ENCODE measurements at places on chromosomes 11 and 22. TPM values are rescaled to one million over a fixed set of nuclear protein-coding genes. Genes with fewer than 3 reads are reported as not detected.

The CENPM gene
- polyA plus RNA-seq = 212 TPM

The CCDC81 gene
- 0.17 TPM for polyA plus RNA-seq

The SERPING1 gene
- polyA plus RNA-seq = not detected

The TUB gene
- polyA plus RNA-seq = not detected

The DGAT2 gene
- 16.1 TPM for polyA plus RNA-seq

The PLEKHB1 gene
- 0.51 TPM for polyA plus RNA-seq

The NRIP3 gene
- polyA plus RNA-seq = 0.25 TPM

The C11orf86 gene
- not detected for polyA plus RNA-seq

The TAF10 gene
- 203 TPM for polyA plus RNA-seq

The RRM1 gene
- polyA plus RNA-seq = 255 TPM

- no peak overlapping the region for H3K4me3 ChIP-seq
- H3K27me3 ChIP-seq = no peaks in the 10 kb centered on the region
- H3K4me1 ChIP-seq = peaks cover 3% of the 10 kb centered on the region
- H3K36me3 ChIP-seq = no peaks in the 10 kb centered on the region
- DNase-seq = no peak
These were observed 22.8 kb downstream of the FLRT1 start for GRCh38 chr11:64058494-64058893.

DNA sequence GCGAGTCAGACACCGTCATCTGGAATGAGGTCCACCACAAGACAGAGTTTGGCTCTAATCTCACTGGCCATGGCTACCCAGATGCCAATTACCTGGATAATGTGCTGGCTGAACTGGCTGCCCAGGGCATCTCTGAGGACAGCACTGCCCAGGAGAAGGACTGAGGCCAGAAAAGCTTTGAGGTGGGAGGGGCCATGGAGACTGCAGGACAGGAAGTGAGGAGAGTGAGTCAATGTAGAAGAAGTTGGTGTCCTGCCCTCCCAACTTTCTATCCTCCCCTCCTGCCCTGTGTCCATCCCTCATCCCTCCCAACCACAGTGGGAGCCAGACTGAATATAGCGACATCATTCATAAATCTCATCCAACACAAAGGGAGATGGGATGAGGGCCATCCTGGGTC is 8.0 kb downstream of the MPEG1 start:
- H3K27me3 ChIP-seq = no peaks in the 10 kb centered on the region
- H3K4me3 ChIP-seq = no peak overlapping the region
- peaks cover 38% of the 10 kb centered on the region for H3K4me1 ChIP-seq
- peaks cover 15% of the 10 kb centered on the region for H3K36me3 ChIP-seq
- DNase-seq = no peak

- no peaks in the 10 kb centered on the region for H3K27me3 ChIP-seq
- H3K4me3 ChIP-seq = no peak overlapping the region
- no peaks in the 10 kb centered on the region for H3K4me1 ChIP-seq
- DNase-seq = no peak
These were observed 1514.8 kb upstream of the TENM4 start for GRCh38 chr11:80955588-80955987.

- peaks cover 4% of the 10 kb centered on the region for H3K4me1 ChIP-seq
- H3K27ac ChIP-seq = no peak overlapping the region
- no peak overlapping the region for H3K4me3 ChIP-seq
- H3K36me3 ChIP-seq = no peaks in the 10 kb centered on the region
These were observed 81.8 kb upstream of the KCNQ1OT1 start for GRCh38 chr11:2781408-2782274.

DNA sequence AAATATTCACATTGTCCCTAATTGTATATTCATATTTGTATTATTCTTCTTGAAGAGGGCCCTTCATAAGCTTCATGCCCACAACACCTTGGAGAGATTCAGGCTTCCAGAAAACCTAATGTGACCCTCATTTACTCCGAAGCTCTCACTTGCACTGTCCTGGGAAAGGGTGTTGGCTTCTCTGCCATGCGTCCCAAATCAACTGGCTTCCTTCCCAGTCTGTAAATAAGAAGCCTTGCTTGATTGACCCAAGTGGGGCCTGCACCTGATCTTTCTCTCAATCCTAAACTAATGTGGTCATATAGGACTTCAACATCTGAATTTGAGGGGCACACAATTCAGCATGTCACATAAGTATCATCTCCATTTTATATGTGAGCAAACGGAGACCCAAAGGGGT is 40.5 kb upstream of the ZBTB16 start:
- H3K27ac ChIP-seq = no peak overlapping the region
- H3K27me3 ChIP-seq = no peaks in the 10 kb centered on the region
- DNase-seq = no peak
- H3K36me3 ChIP-seq = no peaks in the 10 kb centered on the region

DNA sequence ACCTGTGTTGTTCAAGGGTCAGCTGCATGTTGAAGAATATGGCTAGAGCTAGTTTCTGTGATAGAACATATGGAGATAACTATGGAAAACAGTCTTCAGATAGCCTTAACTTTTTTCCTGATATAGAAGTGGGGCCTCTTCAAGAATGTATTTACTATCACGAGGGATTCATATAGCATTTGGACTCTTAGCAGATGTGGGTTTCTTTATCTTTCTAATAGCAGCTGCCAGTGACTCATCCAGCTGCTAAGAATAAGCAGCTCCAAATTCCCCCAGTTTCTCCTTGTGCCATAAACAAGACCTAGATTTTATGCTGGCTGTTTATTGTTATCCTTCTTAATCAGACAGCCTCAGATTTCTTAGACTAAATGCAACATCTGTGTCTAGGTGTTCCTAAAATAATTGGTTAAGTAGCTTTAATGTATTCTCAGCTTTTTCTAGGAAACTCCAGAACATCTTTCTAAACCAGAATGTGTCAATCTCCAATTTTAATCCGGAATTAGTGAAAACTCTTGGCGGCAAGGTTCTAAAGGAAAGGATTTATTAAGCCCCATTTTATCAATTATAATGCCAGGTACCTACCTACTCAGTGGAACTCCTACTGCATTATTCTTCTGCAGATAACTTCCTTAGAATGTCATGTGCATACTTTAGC is 119.8 kb downstream of the CSTPP1 start:
- DNase-seq = no peak
- no peaks in the 10 kb centered on the region for H3K36me3 ChIP-seq
- 0 out of 2 replicates have a peak, but pooled peaks cover 3% of the 10 kb centered on the region for H3K4me1 ChIP-seq
- no peak overlapping the region for H3K27ac ChIP-seq
- no peak overlapping the region for H3K4me3 ChIP-seq
- H3K27me3 ChIP-seq = no peaks in the 10 kb centered on the region

DNA sequence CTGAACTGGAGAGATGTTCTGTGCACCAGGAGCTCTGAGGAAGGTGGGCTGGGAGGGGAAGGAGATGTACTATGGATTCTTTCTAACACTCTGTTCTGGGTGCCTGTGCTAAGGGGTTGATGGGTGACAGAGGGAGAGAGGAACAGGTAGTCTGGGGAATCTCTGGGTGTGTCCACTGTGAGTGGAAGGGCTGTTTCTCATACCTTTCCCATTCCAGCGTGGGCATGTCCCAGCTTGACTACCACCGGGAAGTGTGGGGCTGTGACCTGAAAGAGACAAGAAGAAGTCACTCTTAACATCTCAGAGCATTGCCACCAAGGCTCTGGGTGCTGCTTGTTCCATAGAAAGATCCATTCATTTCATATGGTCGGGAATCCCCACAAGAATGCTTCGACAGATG is 121.9 kb downstream of the FBXO7 start:
- H3K4me1 ChIP-seq = no peaks in the 10 kb centered on the region
- H3K36me3 ChIP-seq = no peaks in the 10 kb centered on the region
- DNase-seq = no peak
- no peak overlapping the region for H3K27ac ChIP-seq
- no peak overlapping the region for H3K4me3 ChIP-seq

DNA sequence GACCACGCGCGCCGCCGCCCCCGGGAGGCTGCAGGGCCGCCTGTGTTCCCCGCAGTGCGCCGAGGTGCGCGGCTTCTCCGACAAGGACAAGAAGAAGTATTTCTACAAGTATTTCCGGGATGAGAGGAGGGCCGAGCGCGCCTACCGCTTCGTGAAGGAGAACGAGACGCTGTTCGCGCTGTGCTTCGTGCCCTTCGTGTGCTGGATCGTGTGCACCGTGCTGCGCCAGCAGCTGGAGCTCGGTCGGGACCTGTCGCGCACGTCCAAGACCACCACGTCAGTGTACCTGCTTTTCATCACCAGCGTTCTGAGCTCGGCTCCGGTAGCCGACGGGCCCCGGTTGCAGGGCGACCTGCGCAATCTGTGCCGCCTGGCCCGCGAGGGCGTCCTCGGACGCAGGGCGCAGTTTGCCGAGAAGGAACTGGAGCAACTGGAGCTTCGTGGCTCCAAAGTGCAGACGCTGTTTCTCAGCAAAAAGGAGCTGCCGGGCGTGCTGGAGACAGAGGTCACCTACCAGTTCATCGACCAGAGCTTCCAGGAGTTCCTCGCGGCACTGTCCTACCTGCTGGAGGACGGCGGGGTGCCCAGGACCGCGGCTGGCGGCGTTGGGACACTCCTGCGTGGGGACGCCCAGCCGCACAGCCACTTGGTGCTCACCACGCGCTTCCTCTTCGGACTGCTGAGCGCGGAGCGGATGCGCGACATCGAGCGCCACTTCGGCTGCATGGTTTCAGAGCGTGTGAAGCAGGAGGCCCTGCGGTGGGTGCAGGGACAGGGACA is 2.7 kb downstream of the NLRP6 start:
- H3K36me3 ChIP-seq = no peaks in the 10 kb centered on the region
- no peak for DNase-seq
- H3K27me3 ChIP-seq = peaks cover 15% of the 10 kb centered on the region
- no peak overlapping the region for H3K27ac ChIP-seq
- no peaks in the 10 kb centered on the region for H3K4me1 ChIP-seq
- H3K4me3 ChIP-seq = no peak overlapping the region

GRCh38 chr22:26894362-26894761 is 237.0 kb downstream of the MIAT start:
- no peaks in the 10 kb centered on the region for H3K4me1 ChIP-seq
- no peak overlapping the region for H3K27ac ChIP-seq
- no peak overlapping the region for H3K4me3 ChIP-seq

- H3K27me3 ChIP-seq = peaks cover 3% of the 10 kb centered on the region
- no peaks in the 10 kb centered on the region for H3K36me3 ChIP-seq
- H3K4me3 ChIP-seq = no peak overlapping the region
- H3K27ac ChIP-seq = no peak overlapping the region
These were observed 2.1 kb downstream of the PNPLA3 start for GRCh38 chr22:43925433-43926348.

- no peaks in the 10 kb centered on the region for H3K27me3 ChIP-seq
- no peak overlapping the region for H3K4me3 ChIP-seq
- no peaks in the 10 kb centered on the region for H3K4me1 ChIP-seq
These were observed 28.9 kb upstream of the TH start for GRCh38 chr11:2200536-2200935.

- H3K4me3 ChIP-seq = no peak overlapping the region
- no peak for DNase-seq
- no peaks in the 10 kb centered on the region for H3K27me3 ChIP-seq
- no peaks in the 10 kb centered on the region for H3K36me3 ChIP-seq
- H3K4me1 ChIP-seq = no peaks in the 10 kb centered on the region
These were observed 182.0 kb downstream of the CWF19L2 start for GRCh38 chr11:107275632-107276031.

DNA sequence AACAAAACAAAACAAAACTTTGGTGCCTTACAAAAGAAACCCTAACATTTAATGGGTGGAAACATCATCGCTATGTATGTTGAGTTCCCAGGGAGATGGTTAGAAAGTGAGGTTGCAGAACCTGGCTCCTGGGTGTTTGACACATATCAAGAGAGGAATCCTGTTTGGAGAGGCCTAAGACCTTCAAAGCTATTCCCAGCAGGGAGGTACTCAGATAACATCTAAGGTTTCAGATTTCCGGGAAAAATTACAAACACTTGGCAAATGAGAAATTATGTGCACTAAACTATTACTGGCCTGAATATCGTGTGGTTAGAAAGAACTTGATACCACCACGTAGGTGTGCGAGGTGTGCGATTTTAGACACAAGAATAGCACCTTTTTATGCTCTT is 18.5 kb downstream of the TRIM5 start:
- H3K4me3 ChIP-seq = no peak overlapping the region
- no peak for DNase-seq
- H3K36me3 ChIP-seq = no peaks in the 10 kb centered on the region
- H3K27ac ChIP-seq = no peak overlapping the region
- H3K27me3 ChIP-seq = no peaks in the 10 kb centered on the region

- no peak overlapping the region for H3K27ac ChIP-seq
- H3K4me3 ChIP-seq = no peak overlapping the region
- H3K27me3 ChIP-seq = no peaks in the 10 kb centered on the region
- H3K36me3 ChIP-seq = no peaks in the 10 kb centered on the region
These were observed 8.4 kb downstream of the SHISAL1 start for GRCh38 chr22:44304354-44304753.

GRCh38 chr11:12497431-12497830 is 120.1 kb downstream of the PARVA start:
- H3K4me1 ChIP-seq = no peaks in the 10 kb centered on the region
- no peaks in the 10 kb centered on the region for H3K36me3 ChIP-seq
- no peaks in the 10 kb centered on the region for H3K27me3 ChIP-seq
- H3K4me3 ChIP-seq = no peak overlapping the region
- no peak for DNase-seq

DNA sequence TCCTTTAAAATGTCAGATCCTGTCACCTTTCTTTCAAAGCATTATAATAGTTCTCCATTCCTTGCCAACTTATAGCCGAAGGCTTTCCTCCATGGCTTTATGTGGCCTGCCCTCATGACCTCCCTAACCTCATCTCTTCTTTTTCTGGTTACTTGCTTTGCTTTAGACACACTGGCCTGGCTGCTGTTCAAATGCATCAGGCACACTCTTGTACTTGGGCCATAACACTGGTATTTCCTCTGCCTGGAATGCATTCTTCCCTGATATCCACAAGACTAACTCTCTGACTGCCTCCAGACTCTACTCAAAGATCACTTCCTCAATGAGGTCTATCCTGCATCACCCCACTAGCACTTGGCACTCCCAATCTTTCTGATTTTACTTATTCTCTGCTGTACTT is 710.3 kb downstream of the KCNA4 start:
- no peak overlapping the region for H3K4me3 ChIP-seq
- H3K36me3 ChIP-seq = no peaks in the 10 kb centered on the region
- DNase-seq = no peak
- no peaks in the 10 kb centered on the region for H3K4me1 ChIP-seq

GRCh38 chr11:64536396-64536941 is 54.6 kb upstream of the SLC22A12 start:
- DNase-seq = no peak
- no peaks in the 10 kb centered on the region for H3K4me1 ChIP-seq
- no peak overlapping the region for H3K27ac ChIP-seq
- H3K27me3 ChIP-seq = peaks cover 11% of the 10 kb centered on the region

DNA sequence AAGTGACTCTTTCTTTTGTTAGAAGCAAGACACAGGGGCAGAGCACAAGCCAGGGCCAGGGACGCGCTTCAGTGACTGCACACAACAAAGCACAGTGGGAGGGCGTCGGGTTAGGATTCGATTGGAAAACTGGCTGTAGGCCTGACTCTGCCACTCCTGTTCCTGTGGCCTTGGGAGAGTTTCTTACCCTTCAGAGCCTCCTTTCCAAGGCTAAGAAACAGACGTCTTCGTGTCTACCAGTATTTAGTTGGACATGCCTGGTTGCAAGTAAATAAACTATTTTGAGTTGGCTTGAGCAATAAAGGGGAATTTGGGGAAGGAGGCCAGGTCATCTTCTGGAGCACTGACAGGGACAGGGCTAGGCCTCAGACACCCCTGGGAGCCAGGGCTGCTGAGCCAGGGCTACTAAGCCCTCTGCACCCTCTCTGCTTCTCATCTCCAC is 549.1 kb downstream of the INSC start:
- H3K36me3 ChIP-seq = no peaks in the 10 kb centered on the region
- DNase-seq = no peak
- H3K27ac ChIP-seq = no peak overlapping the region
- no peaks in the 10 kb centered on the region for H3K27me3 ChIP-seq
- H3K4me3 ChIP-seq = no peak overlapping the region

GRCh38 chr11:95699631-95700470 is 89.7 kb downstream of the FAM76B start:
- no peaks in the 10 kb centered on the region for H3K27me3 ChIP-seq
- H3K4me1 ChIP-seq = peaks cover 18% of the 10 kb centered on the region
- H3K4me3 ChIP-seq = peak overlapping the region; percentile 30
- no peaks in the 10 kb centered on the region for H3K36me3 ChIP-seq
- no peak for DNase-seq
- peak overlapping the region; percentile 15 for H3K27ac ChIP-seq
